ENCODE measurements at places on chromosomes 2 and 18.
A peak's percentile ranks its signal among the peaks of the same experiment; 100 is the strongest.

DNA sequence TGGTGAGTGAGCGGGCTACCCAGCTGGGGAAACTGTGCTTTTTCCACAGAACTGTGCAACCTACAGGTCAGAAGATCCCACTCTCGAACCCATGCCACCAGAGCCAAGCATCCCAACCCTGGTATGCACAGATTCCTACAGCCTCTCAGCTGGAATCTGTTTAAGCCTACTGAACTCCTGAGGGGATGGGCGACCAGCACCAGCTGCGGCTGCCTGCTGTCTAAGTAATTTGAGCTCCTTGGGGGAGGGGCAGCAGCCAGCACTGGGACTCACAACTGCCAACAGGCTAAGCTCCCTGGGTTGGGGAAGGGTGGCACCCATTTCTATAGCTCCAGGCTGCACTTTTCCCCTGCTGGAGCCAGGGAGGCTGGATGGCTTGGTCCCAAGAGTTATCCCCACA lies 11.8 kb downstream of the CYP27C1 start:
- DNase-seq, result no peak

DNA sequence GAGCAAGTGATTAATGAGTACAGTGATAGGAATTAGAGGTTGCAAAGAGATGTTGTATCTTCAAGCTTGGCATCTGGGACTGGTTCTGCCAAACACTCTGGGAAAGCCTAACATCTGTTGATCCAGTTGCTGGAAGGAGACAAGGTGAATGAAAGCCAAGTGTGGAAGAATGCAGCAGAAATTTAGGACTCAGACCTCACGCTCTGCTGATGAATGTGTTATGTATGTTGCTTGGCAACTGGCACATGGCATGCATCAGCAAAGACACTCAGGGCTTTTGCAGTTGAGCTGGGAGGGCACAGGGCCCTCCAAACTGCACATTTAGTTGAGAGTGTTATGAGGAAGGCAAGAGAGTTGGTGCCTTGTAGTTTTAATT lies 105.5 kb downstream of the COLEC12 start:
- no peak for DNase-seq

DNA sequence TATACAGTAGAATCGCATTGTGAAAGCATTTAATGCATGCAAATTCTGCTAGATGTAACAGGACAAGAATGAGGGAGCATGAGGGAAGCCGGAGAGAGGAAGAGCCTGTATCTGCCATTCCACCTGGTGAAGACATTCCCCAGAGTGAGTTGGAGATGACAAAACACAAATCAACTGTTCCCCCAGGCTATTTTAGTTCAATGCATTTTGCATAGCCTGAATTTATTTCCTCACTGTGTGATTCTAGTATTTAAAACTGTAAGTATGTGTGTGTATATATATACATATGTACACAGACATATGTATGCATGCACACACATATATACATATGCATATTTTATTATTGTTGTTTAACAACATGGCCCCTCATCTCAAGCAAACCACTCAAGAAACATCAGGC lies 54.7 kb downstream of the CCDC68 start:
- DNase-seq, result no peak

DNA sequence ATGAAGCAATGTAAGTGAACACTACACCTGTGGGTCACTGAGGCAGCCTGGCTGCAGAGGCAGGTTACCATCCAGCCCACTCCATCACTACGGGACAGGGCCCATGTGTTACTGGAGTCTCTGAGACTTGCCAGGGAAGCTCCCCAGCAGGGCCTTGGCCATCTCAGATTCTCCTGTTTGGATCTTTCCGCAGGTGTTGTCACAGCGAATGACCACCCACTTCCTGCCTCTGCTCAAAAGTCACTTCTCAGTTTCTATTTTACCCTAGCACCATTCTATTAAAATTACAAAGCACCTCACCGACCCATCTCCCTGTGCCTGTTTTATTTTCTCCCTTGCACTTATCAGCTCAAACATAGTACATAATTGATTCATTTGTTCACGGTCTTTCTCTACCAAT lies 34.5 kb upstream of the L3MBTL4 start:
- DNase-seq, result no peak

DNA sequence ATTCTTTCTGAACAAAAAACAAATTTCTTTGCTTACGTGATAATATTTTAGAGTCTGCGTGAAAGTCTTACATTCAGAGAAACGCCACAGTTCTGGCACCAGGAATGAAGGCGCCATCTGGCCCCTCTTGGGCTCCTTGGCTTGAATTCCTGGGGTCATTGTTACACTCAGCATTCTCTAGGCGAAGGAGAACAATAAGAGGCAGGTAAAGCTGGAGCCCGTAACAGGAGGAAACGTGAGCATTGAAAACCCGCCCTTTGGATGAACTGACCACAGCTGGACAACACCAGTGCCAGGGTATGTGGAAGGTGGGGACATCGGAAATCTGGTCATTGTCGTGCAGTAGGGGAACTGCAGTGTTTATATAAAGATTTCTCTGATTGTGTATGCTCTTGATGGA lies 144.8 kb downstream of the RNF152 start:
- no peak for DNase-seq

- DNase-seq, result no peak
Measured at GRCh38 chr2:20015482-20016083, 3.1 kb upstream of the MATN3 start.

DNA sequence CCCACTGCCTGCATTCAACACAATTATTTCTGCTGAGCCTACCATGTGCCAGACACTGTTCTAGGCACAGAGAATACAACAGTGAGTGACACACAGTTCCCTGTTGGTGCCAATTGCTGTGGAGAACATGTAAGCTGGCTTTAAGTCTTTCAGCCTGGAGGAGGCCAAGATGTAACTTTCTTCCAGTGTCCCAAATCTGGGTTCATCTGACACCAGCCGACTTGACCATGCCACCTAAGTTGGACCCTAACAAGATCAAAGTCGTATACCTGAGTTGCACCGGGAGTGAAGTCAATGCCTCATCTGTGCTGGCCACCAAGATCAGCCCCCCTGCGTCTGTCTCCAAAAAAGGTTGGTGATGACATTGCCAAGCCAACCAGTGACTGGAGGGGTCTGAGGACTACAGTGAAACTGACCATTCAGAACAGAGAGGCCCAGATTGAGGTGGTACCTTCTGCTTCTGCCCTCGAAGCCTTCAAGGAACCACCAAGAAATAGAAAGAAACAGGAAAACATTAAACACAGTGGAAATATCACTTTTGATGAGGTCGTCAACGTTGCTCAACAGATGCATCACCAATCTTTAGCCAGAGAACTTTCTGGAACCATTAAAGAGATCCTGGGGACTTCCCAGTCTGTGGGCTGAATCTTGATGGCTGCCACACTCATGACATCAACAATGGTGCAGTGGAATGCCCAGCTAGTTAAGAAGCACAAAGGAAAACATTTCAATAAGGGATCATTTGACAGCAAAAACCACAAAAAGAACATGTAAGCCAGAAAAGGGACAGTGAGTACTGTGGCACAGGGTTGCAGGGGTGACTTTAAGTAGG lies 6.3 kb downstream of the TRABD2A start:
- DNase-seq, result no peak

DNA sequence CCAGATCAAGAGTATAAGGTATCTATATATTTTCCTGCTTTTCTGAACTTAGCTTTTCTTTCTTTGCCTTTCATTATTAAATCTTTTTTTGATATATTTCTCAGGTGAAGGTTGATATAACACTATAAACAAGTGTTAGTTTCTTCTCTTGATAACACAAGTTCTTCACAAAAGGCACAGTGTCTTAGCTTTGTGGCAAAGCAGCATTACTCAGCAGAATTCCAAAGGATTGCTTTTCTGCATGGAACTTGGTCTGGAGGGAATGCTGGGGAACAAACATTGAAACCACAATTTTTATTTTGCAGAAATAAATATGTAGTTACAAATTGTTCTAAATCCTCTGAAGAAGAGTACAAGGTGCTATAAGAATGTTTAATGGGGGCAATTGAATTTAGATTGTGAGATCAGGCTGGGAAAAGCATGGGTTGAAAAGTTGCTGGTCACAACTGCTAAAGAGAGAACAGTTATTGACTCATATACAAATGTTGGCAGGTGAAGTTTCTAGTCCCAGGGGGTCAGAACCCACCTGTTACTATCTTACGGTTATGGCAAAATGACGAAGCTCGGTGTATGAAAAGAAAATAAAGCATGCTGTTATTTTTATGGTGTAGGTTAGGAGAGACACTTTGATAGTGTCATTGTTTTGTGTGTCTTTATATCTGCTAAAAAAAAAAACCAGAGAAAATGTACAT lies 68.2 kb downstream of the UBR3 start:
- DNase-seq, result no peak

DNA sequence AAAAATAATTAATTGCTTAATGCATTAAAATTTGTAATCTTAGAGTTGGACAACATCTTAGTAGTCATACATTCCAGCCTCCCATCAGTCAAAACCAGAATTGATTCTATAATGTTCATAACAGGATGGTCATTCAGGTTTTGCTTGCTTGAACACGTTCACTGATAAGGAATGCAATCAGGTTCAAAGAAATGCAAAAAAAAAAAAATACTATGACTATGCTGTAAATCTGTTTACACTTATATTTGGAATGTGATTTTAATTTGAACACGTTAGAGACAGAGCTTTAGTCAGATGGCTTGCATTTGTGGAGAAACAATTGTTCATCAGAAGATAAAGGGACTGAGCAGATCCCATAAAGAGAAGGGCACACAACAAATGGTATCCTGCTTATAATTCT lies 131.3 kb upstream of the UNC80 start:
- no peak for DNase-seq

DNA sequence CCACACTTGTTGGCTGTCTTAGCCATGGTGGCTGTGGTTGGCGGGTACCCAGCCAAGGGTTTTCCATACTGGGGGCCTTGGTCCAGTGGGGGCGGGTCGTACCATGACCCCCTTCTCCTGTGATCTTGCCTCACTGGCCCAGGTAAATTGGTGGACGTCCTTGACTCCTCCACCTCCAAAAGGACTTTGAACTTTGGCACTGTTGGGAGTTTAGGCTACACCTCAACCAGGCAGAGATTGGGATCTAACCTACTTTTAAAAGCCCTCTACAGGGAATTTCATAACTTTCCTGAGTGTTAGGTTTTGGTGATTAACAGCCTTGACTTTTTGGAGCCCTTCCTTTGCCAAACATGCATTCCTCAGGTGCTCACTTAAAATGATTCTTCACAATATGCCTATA lies 106.7 kb downstream of the NEDD4L start:
- DNase-seq, result no peak

DNA sequence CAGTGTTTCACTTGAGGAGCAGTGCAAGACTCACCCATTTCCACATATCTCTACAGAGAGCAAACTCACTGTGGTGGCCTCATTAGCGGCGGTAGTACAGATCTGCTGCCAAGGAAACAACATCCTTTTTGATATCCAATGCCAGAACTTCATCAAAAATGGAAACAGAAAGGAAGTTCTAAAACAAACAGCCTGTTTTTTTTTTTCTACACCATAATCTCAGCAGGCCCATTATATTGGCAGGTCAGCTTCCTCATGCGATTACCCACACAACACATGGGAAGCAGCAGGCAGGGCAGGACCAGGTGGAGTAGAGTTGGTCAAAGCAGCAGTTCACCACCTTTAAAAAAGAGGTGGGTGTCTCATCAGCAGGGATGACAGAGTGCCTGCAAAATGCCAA lies 678.9 kb upstream of the CELF4 start:
- no peak for DNase-seq

DNA sequence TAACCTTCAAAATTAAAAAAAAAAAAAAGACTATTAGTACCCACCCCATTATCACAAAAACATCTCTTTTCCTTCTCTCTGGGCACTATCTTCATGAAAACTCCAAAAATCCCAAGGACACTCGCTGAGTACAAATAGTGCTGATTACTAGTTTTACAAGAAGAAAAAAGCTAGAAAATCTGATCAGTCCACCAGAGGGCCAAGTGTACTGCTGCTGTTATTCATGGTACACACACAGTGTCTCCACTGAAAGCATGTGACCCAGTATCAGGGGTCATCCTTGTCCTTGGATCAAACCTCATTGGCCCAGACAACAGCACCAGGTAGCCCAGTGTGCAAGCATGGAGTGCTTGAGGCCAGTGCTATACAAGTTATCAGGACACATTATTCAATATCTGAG lies 382.7 kb upstream of the KLHL29 start:
- DNase-seq, result no peak

DNA sequence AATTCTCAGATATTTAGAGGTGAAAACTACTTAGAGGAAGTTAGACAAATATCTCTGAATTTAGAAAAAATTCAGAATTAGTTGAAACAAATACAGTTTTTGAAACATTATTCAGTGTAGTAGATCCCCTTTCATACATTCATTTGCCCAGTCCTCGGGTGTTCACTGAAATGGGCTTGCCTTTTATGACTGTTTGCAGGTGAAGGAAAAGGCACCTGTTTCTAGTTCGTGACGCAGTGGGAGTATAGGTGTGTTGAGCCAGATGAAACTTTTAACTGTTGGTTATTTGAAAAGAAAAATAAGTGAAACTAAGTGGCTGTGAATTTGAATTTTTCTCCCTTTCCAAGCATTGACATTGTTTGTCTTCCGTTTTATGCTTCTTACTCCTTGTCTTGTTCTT lies 28.9 kb downstream of the TMEFF2 start:
- no peak for DNase-seq

DNA sequence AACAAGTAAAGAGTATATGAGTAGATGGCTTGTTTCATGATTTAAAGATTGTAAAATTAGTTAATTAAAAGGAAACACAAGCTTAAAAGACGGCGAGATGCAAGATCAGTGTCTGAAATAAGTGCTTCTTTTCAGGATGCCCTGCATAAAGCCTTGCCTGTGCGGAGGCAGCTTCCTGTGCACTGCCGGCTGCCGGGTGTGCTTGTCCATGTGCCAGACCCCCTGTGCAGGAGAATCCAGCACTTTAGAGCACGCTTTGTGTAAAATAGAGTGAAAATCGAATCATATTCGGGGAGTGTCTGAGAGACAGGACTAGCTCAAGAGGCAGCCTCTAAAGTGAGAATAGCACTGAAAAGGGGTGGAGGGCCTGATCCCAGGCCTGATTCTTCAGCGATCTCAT lies 154.7 kb downstream of the CHST9 start:
- no peak for DNase-seq

- no peak for DNase-seq
Measured at GRCh38 chr2:26692897-26693849, 651 bp downstream of the KCNK3 start.

DNA sequence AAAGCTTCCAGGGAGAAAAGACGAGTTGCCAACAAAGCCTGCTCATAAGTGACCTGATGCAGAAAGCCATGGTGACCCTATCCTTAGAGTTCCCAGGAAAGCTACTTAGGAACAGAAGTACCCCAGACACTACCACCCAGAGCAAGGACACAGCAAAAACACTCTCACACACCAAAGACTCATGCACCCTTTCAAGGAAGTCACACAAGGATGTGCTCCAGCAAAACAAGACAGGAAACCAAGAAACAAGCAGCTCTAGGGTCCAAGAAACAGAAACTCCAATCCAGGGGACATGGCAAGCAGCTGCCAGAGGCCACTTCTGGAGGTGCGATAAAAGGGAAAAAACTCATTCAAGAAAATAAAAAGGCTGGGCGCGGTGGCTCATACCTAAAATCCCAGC lies 5.7 kb downstream of the KIF1A start:
- no peak for DNase-seq

GRCh38 chr18:46001892-46002291 lies 34.8 kb upstream of the EPG5 start:
- DNase-seq, result no peak

GRCh38 chr2:233029321-233029720 lies 3.2 kb upstream of the NEU2 start:
- no peak for DNase-seq

GRCh38 chr2:113324684-113325160 lies 46.0 kb upstream of the PAX8 start:
- DNase-seq, result peak; percentile 35

- no peak for DNase-seq
Measured at GRCh38 chr2:135002836-135003235, 44.4 kb downstream of the MAP3K19 start.

GRCh38 chr2:42867093-42868065 lies 75.0 kb upstream of the HAAO start:
- DNase-seq, result no peak

All from stimulated activated CD8-positive, alpha-beta memory T cell treated with anti-CD3 and anti-CD28 coated beads, Interleukin-4, amount 100 ng/mL, for 24 hours (primary cell).